Skin of body (tissue), 3 donors: ENCODE measurements at places on chromosomes 2 and 18. TPM values are rescaled to one million over a fixed set of nuclear protein-coding genes. Genes with fewer than 3 reads are reported as not detected.

The CGREF1 gene
- total RNA-seq: 6.7 TPM

The GBX2 gene
- not detected for total RNA-seq

The IAH1 gene
- total RNA-seq: 31.0 TPM

The E2F6 gene
- 9.6 TPM for total RNA-seq

The ZBTB7C gene
- 6.3 TPM for total RNA-seq

The GRB14 gene
- total RNA-seq: 1.1 TPM
